Smooth muscle cell of the pulmonary artery (primary cell): ENCODE measurements at places on chromosomes 16 and 17. TPM values are rescaled to one million over a fixed set of nuclear protein-coding genes. Genes with fewer than 3 reads are reported as not detected.

The TBC1D3B gene
- total RNA-seq = 1.5 and 4.9 TPM in 2 replicates

The PIRT gene
- total RNA-seq = not detected in 2 replicates

The MEIOC gene
- 0.07 TPM in 1 of 2 replicates, not detected in the other for total RNA-seq

The PHAF1 gene
- 20.0 and 22.0 TPM in 2 replicates for total RNA-seq

The PLLP gene
- total RNA-seq = not detected in 2 replicates

The TOX3 gene
- total RNA-seq = not detected in 2 replicates

The TNP2 gene
- total RNA-seq = not detected in 2 replicates

The HOXB8 gene
- 0.10 TPM in 1 of 2 replicates, not detected in the other for total RNA-seq
